GF-D8 (cell line): ENCODE measurements at places on chromosomes 12 and 14.

DNA sequence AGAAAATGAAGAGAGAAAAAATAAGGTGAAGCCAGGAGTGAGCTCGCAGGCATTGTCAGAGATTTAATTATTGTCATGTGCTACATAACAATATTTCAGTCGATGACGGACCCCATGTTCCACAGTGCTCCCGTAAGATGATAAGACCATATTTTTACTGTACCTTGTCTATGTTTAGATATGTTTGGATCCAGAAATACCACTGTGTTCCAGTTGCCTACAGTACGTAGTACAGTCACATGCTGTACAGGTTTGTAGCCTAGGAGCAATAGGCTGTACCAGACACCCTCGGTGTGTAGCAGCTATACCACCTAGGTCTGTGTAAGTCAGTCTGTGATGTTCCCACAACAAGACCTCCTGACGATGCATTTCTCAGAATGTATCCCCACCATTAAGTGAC, 137.5 kb downstream of the FBXL14 start:
- no peak for DNase-seq

DNA sequence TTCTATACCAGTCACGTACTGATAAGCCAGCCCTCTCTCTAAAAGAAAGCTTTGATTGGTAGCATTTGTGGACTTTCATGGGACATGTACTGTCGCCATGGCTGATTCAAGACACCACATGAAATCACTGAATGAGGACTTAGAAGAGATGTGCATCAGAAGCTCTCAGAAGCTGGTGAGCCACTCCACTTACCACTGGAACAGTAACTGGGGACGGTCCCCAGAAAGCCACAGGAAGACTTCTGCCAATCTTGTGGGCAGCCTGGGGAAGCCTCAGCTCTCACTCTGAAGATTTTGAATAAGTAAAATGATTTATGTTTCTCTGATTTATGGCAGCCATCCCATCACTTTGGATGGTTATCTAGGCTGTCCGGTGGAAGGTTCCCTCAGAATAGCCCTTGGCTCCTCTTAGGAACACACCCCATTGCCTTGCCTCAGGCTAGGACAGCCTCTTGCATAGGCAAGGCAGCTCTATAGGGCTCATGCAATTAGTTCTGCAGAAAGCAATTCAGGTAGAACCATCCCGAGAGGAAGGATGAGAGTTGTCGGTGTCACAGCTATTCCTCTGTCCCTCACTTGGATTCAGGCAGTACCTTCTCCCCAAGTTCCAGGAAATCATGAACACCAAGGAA, 9.8 kb downstream of the DHRS1 start:
- no peak for DNase-seq

GRCh38 chr14:57937676-57938075, 71.8 kb upstream of the SLC35F4 start:
- DNase-seq = no peak

- DNase-seq = no peak
These were observed 1.9 kb downstream of the PPP1R3E start for GRCh38 chr14:23300687-23301223.

GRCh38 chr12:60021235-60021634, 425.4 kb downstream of the SLC16A7 start:
- no peak for DNase-seq

DNA sequence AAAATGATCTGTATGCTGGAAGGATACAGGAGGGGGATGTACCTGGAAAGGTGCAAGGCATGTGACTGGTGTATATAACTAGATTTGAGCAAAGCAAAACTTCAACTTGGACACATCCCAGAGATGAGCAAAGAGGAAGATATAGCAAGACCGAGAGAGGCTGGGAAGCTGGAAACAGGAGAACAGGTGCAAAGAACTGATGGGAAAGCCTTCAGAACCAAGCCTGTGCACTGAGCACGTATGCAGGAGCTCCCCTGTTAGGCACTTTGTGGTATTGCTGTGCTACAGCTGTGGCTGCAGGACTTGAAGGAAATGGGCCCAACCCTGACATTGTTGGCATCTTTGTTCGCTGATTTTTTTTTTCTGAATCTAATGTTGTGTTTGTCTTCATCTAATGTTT, 120.7 kb upstream of the PWP1 start:
- no peak for DNase-seq

DNA sequence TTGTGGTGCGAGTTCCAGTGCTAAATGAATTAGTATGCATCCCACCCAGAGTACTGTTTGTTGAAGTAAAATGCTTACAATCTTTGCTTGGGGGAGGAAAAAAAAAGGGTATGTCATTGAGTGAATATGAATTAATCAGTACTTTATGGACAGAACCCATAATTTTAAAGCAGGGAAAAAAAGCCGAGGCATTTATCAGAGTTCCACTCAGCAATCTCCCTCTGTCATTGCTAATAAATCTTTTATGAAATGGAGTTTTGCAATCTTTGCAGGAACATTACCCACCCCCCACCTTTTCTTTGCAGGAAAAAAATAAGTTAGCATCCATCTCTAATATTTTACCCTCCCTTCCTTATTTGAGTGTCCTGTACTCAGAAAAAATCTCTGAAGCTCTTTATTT, 127.9 kb upstream of the TMPO start:
- no peak for DNase-seq

DNA sequence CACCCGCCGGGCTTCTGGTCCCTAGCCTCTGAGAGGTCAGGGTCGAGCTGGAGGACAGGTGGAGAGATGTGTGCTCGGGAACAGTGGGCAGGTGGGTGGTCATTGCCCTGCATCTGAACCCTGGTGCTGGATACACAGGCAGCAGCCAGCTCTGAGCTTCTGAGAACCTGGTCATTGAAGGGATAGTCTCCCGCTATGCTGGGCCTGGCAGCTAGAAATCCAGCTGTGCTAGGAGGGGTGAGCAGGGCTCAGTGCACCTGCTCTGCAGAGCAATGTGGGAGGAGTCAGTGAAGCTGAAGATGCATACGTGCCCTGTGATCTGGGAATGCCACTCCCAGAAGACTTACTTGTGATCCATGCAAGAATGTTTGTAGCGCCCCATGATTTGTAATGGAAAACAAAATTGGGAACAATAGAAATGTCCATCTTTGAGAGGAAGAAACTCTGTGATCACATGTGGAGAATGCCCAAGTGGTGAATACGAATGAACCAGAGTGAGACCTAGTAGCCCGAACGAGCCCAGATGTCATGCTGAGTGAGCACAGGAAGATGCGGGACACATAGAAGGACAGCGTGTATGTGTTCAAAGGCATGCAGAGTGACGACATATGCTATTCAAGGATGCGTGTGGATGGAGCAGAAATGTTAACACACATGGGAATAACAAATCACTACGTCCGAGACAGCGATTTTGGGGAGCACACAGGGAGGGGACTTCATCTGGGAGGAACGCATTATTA, 63.4 kb downstream of the AACS start:
- no peak for DNase-seq

GRCh38 chr14:73452341-73453186, 5.8 kb downstream of the NUMB start:
- DNase-seq = peak; percentile 13

DNA sequence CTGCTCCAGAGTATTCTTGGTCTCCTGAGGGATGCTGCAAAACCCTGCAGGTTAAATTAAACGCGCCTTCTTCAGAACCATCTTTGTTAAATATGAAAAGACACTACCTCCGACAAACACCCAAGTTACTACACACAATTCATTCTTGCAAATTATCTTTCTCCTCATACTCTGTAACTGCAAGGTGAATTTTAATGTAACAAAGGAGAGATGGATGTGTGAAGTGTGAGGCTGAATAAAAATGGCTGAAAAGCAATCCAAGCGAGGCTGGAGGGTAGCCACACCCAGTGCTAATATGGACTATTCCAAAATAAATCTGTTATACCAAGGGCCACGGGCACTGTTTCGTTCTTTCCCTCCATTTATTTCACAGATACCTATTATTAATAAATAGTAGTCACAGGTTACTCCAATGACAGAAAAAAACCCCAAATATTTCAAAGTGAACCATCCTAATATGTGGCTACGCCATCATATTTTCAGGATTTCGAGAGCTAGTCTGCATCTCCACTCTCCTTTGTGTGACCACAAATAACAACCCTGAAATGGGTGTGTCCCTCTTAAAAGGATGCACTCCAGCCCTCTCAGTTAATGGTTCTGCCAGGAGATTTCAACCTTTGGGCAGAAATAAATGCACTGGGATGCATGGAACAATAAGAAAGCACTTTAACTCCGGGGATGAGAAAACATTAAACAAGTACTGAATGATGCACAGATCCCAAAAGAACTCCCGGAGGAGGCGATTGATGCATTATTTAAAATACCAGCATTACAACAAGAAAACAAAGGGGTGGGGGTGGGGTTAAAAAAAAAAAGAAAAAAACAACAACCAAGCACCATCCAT, 53.1 kb upstream of the CCDC175 start:
- no peak for DNase-seq

GRCh38 chr12:63869656-63870055, 25.2 kb downstream of the SRGAP1 start:
- no peak for DNase-seq

DNA sequence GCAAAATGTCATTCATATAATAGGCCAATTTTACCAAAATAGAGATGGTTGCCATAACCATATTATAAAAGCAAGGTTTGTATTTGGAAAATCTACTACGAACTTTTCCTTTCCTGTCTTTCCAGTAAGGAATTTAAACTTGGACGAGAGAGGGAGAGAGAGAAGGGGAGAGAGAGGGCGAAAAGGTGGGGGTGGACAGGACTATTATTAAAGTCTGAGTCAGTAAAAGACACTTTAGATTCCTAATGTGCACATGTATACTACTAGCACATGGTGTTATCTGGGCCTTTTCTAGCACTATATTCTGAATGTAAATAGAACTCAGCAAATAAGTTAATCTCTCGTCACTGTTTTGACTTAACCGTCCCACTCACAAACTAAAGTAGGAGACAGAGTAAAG, 30.4 kb upstream of the FBLN5 start:
- DNase-seq = no peak

DNA sequence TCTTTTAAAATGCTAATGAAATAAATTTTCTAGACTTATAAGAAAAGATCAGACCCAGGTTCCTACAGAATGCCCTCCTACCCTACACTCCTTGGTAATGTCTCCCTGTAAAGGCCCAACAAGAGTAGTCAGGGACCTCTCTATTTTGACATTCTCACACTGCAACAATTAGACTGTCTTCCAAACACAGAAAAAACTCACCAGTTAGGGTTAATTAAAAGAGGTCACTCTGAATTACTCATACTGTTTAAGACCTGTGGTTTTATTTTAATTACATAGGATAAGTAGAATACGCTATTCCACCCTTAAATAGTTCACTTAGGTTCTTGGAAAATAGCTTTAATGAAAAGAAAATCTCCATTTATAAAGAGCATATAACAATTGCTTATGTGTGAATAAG, 142.4 kb downstream of the ITPR2 start:
- no peak for DNase-seq

DNA sequence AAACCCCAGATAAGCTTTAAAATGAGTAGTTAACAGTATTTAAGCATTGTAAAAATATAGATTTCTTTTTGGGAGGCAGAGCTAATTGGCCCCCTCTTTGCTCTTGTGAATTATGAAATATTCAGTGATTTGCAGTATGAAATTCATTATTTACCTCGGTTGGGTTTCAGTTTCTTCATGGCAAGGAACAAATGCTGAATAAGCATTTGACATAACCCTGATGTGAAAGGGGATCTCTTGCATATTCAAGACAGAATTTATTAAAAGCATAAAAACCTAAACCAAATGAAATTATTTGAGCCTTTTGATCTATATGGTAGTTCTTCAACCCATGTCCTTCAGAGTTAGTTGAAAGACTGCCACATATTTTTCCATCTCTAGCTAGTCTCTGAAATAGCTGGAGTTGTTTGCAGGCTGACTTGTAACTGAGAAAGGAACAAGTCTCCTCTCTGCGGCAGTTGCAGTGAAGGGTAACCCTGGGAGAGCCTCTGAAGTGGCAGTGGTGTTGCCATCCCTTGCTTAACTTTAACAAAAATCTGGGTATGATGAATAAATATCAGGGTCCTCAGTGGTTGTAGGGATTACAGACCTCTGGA, 690 bp downstream of the AKAP6 start:
- DNase-seq = no peak

DNA sequence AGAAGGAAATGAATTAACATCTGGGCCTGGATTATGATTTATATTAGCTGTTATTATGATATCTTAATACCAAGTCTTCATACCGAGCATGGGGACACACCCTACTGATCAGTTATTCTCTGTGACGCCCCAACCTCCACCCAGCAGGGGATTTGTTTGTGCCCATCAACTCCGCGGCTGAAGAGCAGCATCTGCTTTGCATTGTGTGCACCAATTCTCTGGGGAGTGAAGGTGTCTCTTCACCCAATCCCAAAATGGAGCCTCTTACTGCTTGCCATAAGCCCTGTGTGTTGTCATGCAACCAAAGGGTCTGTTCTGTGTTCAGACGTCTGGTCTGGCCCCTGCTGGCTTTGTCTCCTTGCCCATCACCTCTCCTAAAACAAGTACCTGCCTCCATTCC, 25.4 kb downstream of the DHRS2 start:
- DNase-seq = no peak

DNA sequence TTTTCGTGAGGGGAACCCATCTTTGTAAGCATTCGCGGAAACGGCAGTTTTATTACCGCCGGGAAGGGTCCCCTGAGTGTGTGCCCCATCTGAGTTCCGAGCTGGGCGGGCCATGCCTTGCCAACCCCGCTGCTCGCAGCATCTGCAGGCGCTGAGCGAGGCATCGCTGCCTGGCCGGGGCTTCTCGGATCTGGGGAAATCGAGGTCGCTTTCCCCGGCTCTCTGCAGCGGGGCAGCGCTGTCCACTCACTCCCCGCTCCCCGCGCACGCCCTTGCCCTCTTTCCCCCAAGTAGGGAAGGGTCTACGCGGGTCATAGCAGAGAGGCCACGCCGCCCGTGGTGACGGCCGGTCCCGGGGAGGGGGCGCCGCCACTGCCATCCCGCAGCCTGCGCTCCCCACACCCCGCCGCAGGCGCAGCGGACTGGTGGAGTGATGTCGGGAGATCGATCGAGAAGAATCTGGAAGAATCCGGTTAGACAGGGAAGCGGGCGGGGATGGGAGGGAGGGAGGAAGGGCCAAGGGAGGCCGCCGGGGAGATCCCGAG, 507 bp upstream of the FKBP4 start:
- no peak for DNase-seq

DNA sequence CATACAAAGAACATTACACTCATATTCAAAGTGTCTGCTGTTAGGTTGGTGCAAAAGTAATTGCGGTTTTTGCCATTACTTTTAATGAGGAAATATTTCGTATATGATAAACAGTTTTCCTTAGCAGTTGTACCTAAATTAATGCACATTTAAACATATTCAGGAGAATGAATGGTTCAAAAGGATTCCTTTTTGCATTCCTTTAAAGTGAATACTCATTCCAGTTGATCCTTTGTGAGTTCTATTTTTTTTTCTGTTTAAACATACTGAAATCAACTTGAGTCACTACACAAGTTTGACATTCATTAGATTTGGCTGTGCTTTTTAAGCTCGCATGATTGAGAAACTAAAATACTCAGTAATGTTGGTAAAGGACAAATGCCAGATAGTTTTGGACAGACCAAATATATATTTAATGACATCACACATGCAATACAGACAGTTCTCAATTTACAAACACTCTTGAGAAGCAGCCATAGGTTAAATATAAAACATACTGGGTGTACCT, 13.8 kb upstream of the SLC38A2 start:
- no peak for DNase-seq
